ENCODE measurements at places on chromosomes 13 and 19.

DNA sequence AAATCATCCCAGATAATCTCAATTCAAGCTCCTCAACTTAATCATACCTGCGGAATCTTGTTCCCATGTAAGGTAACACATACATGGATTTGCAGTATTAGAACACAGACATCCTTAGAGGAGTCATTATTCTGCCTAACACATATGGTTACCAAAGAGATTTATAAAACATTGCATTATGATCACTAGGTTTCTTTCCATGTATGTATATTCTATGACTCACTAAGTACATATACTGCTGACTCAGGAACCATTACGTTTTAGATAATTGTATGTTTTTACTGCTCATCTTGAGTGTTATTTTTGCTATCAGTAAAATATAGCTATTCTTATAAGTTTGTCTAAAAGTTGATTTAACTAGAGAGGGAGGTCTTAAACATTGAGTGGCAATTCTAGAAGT, 182.9 kb downstream of the SLITRK6 start:
- no peak for DNase-seq

- DNase-seq, result peak; percentile 60
Measured at GRCh38 chr19:48511800-48512503, at the start of gene LMTK3. LMTK3 (minus strand) TSS chr19:48511835; CDS start chr19:48511576, 259 bp downstream.

- no peak for DNase-seq
Measured at GRCh38 chr19:47729799-47730520, 15.4 kb upstream of the NOP53 start.

DNA sequence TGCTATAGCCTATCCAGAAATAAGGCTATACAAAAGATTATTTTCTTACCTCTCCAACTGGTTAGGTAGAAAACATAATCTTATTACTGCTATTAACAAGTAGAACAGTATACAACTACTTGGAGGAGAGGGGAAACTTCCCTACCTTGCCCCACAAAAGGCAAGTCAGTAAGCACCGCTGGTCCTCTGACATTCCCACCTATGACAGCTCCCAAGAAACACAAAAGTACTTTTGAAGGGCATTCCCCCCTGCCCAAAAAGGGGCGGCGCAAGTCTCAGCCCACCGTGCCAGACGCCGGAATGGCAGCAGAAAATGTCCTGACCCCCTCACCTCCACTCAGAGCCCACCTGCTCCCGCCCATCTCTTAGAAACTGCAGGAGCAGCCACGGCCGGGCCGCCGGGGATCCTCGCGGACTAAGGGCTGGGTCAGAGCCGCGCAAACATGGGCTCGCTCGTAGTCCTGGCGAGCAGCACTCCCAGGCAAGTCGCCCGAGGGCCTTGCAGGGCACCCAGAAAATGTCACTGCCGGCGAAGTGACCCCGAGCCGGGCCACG, 437 bp downstream of the SUCLA2 start:
- DNase-seq, result no peak

All from stimulated activated CD8-positive, alpha-beta memory T cell treated with anti-CD3 and anti-CD28 coated beads, Interleukin-4, amount 100 ng/mL, for 4 hours (primary cell).